ENCODE measurements at places on chromosomes 16 and 17.
A peak's percentile ranks its signal among the peaks of the same experiment; 100 is the strongest.

- DNase-seq: no peak
These were observed 16.5 kb downstream of the SCNN1B start for GRCh38 chr16:23318639-23319038.

DNA sequence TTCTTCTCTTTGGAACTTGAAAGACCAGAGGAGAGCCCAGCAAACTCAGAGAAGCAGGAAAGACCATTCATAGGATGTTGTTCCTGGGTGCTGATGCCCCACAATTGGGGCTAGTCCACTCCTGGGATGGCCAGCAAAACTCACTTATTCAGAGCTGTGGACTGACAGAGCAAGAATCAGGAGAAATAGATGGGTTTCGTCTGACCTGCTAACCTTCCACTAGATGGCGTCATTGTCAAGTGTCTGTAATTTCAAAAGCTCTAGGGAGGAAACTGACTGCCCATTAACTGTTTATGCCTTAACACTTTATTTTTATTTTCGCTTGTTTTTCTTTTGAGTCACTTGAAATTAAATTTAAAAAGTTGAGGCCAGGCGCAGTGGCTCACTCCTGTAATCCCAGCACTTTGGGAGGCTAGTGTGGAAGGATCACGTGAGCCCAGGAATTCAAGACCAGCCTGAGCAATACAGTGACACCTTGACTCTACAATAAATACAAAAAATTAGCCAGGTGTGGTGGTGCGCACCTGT, 28.7 kb upstream of the MILR1 start:
- DNase-seq: peak; percentile 11

DNA sequence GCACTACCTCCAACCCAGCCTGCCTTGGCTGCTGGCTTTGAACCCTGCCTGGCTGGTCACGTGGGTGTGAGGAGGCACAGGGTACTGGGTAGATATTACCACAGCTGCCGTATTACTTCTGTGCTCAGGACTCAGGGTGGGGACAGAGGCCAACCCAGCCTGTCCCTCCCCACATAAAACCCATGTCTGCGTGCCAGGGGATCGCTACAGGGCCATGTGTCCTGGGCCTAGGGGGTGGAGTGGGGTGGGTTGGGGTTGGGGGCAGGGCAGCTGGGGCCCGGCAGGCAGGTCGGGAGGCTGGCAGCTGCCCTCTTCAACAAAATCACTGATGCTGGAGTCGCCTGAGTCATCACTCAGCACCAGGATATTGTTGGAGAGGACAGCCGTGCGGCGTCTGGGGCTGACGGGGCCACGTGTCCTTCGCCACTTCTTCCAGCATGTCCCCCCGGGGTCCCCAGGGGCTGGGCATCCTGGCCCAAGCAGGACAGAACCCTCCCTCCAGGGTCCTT, 39.7 kb upstream of the PVALEF start:
- no peak for DNase-seq

DNA sequence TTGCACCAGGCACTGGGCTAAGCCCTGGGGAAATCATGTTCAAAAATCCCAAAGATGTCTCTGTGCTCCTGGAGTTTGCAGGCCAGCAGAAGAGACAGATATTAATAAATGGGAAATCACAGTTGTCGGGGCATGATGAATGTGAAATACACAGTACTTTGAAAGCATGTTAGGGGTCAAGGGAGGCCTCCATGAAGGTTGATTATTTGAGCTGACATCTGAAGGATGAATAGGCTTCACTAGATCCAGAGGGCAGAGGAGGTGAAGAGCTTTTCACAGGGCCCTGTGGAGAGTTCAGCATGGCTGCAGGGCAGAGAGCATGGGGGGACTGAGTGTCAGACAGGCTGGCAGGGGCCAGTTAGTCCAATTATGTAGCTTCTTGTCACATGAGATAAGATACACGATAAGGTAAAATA, 2.6 kb downstream of the ANKRD40CL start:
- no peak for DNase-seq

DNA sequence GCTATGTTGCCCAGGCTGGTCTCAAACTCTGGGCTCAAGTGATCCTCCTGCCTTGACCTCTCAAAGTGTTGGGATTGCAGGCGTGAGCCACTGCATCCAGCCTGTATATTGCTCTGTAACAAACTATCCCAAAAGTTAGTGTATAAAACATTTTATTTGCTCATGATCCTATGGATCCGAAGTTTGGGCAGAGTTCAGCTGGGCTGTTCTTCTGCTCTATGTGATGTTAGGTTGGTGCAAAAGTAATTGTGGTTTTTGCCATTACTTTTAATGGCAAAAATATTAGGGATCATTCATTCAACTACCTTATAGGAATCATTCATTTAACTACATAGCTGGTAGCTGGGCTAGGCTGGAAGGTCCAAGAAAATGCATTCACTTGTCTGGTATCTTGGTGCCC, 12.8 kb upstream of the WFIKKN2 start:
- DNase-seq: no peak

GRCh38 chr16:58280846-58281301, 14.0 kb downstream of the PRSS54 start:
- no peak for DNase-seq

GRCh38 chr17:3985846-3986245, 21.6 kb upstream of the ATP2A3 start:
- no peak for DNase-seq

GRCh38 chr17:78493450-78493849, 83.7 kb downstream of the DNAH17 start:
- DNase-seq: no peak

- no peak for DNase-seq
These were observed 171.2 kb downstream of the C16orf78 start for GRCh38 chr16:49544828-49545227.

- DNase-seq: no peak
These were observed 225.1 kb upstream of the CA10 start for GRCh38 chr17:52383493-52384100.
